Right lobe of liver (tissue), 6 donors: ENCODE measurements at places on chromosomes 2 and 18. TPM values are rescaled to one million over a fixed set of nuclear protein-coding genes. Genes with fewer than 3 reads are reported as not detected.

COLEC12 gene
- 1.00 TPM for total RNA-seq

TMEM17 gene
- total RNA-seq, result 0.90 TPM

NEDD4L gene
- 21.5 TPM for total RNA-seq

GKN2 gene
- total RNA-seq, result not detected

KCNK3 gene
- 0.27 TPM for total RNA-seq

LRATD1 gene
- total RNA-seq, result 0.79 TPM

SKOR2 gene
- not detected for total RNA-seq
